ENCODE measurements at places on chromosomes 3 and 15.

DNA sequence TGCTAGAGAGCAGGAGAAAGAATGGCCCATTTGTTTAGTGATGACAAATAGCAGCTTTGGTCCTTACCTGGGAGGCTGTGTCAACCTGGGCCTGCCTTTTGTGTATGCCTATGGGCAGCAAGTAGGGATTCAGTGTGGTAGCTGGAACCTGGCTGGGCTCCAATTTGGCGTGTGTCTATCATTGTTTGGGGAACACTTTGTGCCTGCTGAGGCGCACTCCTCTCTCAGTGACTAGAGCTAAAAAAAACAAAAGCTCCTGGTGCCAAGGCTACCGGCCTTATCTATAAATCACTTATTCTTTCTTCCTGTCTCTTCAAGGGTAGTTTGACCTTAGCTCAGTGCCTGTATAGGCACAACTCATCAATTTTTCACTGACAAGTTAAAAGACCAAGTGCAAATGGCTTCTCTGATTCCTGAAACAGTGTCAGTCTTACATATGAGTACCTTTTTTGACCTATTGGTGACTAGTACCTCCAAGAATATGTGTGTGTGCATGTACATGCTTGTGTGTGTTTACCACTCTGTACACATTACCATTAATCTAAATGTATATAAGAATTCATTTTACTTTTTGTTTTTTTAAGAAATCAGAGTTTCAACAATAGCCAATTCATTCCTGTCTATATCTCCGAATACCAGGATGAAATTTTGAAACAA is 54.6 kb downstream of the GMNC start:
- DNase-seq = no peak

- no peak for DNase-seq
Observed at GRCh38 chr15:27861171-27861570, 237.9 kb downstream of the OCA2 start.

DNA sequence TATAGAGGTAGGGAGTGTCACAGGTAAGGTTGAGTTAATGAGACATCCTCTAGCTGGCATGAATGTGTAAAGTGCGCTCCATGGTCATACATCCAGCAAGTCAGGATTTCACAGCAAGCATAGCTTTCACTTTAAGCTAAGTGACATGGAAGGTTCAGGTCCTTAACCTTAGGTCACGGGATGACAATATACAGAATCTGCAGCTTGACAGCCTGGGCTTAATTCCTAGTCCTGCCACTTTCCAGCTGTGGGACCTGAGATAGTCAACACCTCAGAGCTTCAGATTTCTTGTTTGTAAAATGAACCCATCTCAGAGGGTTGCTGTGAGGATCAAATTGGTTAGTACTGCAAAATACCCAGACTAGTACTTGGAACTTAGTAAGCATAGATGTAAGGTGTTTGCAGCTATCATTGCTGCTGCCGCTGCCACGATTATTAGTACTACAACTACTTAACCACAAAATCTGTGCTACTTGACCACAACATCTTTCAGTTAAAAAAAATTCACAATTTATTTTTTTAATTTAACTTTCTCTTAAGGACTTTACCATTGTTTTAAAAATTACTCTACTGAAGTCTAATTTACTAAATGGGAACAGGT is 890.1 kb upstream of the CFAP20DC start:
- DNase-seq = no peak

GRCh38 chr15:39172380-39173281 is 408.2 kb upstream of the THBS1 start:
- no peak for DNase-seq

GRCh38 chr3:123832692-123833397 is 51.3 kb downstream of the MYLK start:
- peak; percentile 59 for DNase-seq

DNA sequence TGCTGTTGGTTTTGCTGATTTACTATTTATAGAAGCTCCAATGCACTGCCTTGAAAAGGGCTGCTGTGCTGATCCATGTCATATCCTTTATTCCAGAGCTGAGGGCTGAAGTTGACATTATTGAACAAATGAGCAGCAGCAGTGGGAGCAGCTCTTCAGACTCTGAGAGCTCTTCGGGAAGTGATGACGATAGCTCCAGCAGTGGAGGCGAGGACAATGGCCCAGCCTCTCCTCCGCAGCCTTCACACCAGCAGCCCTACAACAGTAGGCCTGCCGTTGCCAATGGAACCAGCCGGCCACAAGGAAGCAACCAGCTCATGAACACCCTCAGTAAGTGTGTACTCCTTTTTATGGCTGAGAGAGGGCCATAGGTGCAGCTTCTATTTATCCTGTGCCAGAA is 8.8 kb downstream of the EAF1 start:
- no peak for DNase-seq

GRCh38 chr3:157300981-157301663 is 135.5 kb upstream of the PTX3 start:
- no peak for DNase-seq

DNA sequence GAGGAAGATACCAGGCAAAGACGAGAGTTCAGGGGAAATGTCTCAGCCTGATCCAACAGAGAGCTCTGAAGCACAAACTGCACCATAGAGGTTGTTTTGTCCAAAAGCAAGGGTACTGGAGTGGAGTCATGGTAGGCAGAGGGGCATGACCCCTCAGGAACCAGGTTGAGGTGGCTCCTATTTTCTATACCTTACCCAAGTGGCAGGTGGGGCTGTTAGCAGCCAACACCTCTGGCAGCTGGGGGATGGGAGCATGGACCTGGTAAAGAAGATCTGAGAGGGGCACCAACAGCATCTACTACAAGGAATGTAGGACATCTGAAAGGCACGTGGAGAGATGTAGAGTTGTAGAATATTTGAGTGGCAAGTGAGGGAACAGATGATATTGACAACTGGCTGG is 85.2 kb downstream of the GAP43 start:
- no peak for DNase-seq

DNA sequence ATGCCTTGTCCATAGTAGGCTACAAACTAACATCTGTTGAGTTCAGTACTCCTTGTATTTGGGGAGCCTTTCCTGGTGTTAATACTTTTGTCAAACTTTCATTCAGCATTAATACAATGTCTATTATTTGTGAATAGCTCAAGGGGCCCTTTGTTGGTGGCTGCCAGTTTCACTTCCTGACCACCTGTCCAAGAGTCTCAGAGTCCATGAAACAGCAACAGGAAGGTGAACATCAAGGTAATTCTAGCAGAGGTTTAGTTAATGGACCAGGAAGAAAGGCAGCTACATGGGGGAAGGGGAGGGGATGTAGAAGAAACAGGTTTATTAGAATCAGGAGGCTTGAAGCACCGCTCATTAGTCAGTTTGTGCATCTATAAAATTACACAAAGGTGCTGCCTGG is 386.9 kb downstream of the PDCD6IP start:
- DNase-seq = no peak

DNA sequence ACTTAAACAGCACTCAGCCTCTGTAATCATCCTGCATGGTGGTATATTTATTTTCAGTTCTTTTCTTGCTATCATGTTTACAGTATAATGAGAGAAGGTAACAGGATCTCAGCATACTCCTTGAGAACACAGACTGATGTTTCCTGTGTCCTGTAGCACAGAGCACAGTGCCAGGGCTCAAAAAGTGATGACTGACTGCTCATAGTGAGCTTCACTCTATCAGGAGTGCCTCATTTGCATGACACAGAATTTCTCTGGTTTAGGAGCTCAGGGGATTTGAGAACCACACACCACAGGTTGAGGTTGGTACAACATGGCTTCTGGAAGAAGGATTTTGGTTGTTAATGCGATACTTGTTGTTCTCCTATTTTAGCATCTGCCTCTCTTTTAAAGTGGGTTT is 68.5 kb upstream of the SLC2A2 start:
- DNase-seq = no peak

- DNase-seq = no peak
Observed at GRCh38 chr15:70006259-70007147, 91.2 kb downstream of the TLE3 start.

DNA sequence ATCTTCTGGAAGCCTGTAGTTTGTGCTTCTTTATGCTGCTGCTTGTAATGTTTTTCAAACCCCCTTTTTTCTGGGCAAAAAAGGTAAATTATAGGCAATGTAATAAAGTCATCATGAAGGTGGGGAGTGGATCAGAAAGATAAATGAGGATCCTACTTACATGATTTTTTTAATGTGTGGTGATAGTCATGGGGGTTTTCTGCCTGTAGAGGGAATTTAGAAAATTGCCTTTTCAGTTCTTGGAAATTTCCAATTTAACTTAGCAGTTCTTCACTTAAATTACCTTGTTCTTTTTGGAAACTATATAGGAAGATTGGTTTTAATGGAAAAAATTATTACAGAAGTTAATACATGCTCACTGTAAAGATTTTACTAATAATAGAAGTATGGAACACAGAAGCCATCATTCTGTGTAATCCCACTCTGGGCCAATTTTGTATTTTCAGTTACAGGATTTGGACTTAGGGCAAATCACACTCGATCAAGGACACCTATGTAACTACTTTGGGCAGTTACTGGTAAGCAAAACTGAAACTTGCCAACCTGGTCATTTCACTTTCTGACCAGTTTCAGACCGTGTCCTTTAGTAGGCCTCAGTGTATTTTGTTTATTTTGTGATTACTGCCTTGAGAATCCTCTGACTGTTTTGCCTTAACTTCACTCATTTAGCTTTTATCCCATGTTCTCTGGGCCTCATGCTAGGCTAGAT is 10.5 kb upstream of the SCAANT1 start:
- DNase-seq = no peak

DNA sequence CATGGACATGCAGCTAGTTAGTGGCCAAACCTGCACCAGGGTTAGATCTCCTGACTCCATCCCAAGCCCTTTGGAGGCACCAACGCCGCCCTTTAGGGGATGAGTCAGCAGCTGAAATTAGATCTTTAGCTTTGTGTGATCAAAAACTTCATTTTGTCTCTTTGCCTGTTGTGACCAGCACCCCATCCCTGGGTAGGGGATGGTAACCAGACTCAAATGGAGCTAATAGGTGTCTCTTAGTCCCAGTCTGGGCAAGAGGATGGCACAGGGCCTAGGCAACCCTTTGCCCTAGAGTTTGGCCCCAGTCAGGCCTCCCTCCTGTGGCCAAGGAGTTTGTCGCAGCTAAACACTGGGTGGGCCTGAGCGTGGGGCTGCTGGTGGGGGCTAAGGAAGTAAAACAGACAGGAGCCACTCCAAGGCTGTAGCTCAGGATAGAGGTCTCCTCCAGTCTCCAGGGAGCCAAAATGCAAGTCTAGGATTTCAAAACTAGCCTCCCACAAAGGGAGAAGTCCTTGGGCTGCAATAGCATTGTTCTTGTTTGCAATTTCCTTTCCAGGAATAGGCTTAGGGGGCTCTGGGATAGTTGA is 105.1 kb downstream of the CPN2 start:
- peak; percentile 20 for DNase-seq

- DNase-seq = no peak
Observed at GRCh38 chr3:59107856-59108815, 58.3 kb upstream of the CFAP20DC start.

GRCh38 chr15:72147418-72147817 is 29.2 kb downstream of the SENP8 start:
- DNase-seq = peak; percentile 44

DNA sequence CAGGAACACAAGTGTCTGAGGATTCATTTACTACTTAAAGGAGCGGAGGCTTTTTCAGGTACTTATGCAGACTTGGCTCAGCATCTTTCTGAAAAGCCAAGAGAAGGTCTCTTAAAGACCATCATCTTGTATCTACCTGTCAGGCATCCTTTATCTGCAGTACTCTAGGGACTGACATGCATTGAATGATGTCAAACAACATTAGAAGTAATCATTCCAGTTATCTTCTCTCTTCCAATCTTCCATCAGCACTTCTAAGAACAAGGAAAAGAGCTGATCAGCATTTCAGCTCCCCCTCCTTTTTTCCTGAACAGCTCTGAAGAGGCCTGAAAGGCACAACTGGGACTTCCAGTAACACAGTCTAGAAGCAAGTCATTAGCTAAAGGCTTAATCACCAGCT is 214.8 kb downstream of the KCNH8 start:
- no peak for DNase-seq

GRCh38 chr15:72368899-72369298 is 6.9 kb downstream of the HEXA start:
- peak; percentile 96 for DNase-seq

DNA sequence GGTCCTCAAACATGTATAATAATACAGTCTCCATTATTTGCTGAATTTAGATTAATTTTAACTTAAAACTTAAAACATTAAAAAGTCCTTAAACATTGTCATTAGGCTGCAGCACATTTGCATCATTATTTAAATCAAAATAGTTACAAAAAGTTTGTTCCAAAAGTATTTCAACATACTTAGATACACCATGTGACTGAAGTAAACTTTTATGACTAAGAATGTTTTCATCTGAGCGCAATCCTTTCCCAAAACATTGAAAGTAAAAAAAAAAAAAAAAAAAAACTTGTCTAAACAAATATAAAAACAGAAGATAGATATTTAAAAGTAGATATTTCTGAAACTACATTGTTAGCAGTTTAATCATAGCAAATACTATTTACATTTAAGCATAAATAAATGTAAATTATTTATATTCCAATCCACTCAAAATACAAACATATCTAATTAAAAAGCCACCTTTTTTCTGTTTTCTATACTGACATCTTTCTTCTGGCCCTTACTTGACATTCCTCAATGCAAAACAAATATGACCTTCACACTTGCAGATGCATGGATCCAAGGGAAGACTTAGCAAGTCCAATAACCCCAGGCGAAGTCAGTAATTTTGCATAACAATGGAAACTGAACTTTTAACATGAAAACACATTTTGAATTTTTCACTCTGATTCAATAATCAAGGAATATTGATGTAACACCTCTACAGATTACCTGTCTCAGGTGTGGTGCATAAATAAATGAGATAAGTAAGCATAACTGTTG is 10.3 kb downstream of the FAM227B start:
- no peak for DNase-seq

- DNase-seq = no peak
Observed at GRCh38 chr3:152416808-152417580, 148.3 kb downstream of the MBNL1 start.

- no peak for DNase-seq
Observed at GRCh38 chr15:70044168-70044567, 53.5 kb downstream of the TLE3 start.

DNA sequence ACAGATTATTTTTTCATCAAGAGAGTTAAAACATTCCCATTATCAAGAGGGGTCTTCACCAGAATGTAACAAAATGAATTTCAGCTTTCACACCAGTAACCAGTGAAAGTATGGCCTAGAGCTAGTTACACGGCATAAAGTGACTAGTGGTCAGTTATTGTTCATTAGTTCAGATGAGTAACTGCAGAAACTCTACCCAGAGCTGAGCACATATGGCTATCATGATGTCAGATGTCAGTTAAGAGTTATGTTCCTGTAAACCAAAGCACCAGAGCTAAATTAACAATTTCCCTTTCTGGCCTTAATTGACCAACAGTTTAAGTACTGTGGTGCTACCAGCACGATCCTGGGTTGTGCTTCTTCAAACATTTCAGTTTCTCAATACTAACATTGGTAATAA is 6.6 kb upstream of the MRPS25 start:
- peak; percentile 34 for DNase-seq

Measured in MV-4-11 (cell line).